T-helper 2 cell treated with Interferon-gamma antibody and Interleukin-4, amounts not matched to agents 100 ng/mL and 5 ng/mL, for 36 hours (primary cell): ENCODE measurements at places on chromosomes 6 and 20. TPM values are rescaled to one million over a fixed set of nuclear protein-coding genes. Genes with fewer than 3 reads are reported as not detected.

The ADGRF4 gene
- total RNA-seq, result not detected in 2 replicates

The FAM217A gene
- not detected in 2 replicates for total RNA-seq

The CRISP2 gene
- not detected in 2 replicates for total RNA-seq

The STMND1 gene
- not detected in 2 replicates for total RNA-seq

The PHACTR3 gene
- not detected in 2 replicates for total RNA-seq

The FAM83C gene
- not detected in 2 replicates for total RNA-seq

The PNLDC1 gene
- total RNA-seq, result 0.50 and 0.93 TPM in 2 replicates

The NOX3 gene
- total RNA-seq, result not detected in 2 replicates

The SNAI1 gene
- total RNA-seq, result 0.52 and 0.57 TPM in 2 replicates
